CD4-positive, alpha-beta T cell treated with Interleukin-4 for 4 hours (primary cell): ENCODE measurements at places on chromosomes 16 and 17.

DNA sequence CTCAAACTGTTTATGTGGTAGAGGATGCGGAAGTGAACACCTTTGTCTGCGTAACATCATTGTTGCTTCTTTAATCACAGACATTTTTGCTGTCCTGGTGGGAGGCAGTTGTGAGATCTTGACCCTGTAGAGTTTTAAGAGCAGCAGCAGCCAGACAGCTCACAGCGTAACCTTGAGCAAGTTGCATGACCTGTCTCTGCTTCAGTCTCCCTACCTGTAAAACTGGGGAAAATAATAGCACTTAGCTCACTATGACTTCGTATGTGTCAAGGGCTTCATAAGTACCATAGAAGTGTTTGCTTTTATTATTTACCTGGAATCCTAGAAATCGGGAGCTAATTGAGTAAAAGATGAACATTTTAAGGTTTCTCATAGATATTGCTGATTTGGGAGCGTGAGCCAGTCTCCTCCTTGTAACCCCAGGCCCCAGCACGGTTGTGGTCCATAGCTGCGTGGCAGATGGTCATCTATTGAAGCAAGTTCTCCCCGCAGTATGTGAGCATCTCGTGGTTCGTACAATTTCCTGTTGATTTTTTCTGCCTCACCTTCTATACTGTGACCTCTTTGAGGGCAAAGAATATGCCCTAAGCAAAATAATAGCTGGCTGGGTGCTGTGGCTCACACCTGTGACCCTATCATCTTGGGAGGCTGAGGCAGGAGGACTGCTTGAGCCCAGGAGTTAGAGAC is 34.4 kb downstream of the GPRC5B start:
- DNase-seq = no peak

GRCh38 chr16:29877266-29877961 is 14.4 kb upstream of the CDIPT start:
- DNase-seq = peak; percentile 40

- no peak for DNase-seq
Observed at GRCh38 chr16:29835926-29836325, 15.7 kb downstream of the MVP start.

DNA sequence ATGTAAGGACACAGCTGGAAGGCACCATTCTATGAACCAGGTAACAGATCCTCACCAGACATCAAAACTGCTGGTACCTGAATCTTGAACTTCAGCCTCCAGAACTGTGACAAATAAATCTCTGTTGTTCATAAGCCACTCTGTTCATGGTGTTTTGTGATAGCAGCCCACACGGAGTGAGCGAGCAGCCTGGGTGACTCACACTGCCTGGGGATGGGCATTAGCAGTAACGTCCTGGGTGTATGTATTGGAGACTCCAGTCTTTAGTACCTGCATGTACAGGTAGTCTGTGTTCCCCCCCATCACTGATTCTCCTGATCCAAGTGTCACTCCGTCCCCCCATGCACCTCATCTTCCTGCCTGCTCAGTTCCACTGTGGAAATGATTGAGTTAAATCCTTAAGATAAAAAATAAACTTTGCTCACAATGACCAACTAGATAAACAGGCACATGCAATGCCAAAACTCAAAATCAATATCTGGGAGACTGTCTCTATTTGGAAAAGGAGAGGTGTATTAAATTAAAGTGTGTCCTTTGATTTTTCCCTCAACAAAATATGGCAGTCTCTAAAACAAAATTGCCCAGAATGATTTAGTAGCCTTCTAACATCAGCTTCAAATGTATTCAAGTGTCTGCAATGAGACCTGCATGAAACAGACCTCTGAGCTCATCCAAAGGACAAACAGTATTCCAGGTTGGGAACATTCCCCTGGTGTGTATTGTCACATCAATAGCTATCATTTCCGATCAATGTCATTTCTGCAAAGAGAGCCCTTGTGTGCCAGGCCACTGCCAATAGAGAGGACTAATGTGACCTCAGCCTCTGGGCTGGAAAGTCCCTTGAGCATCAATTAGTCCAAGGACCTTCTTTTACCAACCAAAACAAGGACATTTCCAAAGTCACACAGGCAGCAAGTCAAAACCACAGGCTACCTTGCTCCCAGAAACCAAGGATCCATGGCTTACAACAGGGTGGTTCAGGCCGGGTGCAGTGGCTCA is 12.2 kb upstream of the VAT1L start:
- DNase-seq = no peak

DNA sequence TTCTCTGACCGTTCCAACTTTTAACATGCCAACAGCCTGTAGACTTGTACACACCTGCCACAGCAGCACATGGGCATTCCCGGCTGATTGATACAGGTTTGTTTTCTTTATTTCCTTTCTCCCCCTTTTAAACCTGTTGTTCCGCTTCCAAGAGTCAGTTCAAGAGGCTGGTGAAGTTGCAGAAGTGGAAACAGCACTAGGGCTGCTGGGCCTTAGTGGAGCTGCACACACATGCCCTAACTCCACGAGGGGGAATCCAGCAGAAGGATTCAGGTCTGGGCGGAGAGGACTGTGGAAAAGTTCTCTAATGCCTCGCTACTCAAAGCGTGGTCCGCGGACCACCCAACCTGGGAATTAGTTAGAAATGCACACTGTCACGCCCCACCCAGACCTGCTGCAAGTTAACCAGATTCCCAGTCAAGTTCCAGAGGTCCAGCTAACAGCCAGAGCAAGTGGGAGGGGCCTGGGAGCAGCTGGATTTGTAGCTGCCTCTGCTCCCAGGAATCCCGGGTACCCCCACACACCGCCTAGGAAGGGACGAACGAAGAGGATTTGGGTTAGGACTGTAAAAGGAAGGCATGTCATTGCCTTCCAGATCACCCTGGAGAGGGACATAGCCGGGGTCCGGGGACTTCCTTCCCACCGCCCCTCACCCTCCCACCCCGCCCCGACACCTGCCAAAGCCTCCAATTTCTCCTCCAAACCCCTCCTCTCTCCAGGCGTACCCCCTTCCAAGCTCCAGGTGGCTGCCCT is 542 bp downstream of the SLC39A11 start:
- no peak for DNase-seq

- peak; percentile 23 for DNase-seq
Observed at GRCh38 chr16:23699100-23699499, 13.9 kb downstream of the ERN2 start.

- DNase-seq = peak; percentile 39
Observed at GRCh38 chr17:4334776-4335584, 31.5 kb downstream of the UBE2G1 start.
